ENCODE measurements at places on chromosomes 2 and 18.

DNA sequence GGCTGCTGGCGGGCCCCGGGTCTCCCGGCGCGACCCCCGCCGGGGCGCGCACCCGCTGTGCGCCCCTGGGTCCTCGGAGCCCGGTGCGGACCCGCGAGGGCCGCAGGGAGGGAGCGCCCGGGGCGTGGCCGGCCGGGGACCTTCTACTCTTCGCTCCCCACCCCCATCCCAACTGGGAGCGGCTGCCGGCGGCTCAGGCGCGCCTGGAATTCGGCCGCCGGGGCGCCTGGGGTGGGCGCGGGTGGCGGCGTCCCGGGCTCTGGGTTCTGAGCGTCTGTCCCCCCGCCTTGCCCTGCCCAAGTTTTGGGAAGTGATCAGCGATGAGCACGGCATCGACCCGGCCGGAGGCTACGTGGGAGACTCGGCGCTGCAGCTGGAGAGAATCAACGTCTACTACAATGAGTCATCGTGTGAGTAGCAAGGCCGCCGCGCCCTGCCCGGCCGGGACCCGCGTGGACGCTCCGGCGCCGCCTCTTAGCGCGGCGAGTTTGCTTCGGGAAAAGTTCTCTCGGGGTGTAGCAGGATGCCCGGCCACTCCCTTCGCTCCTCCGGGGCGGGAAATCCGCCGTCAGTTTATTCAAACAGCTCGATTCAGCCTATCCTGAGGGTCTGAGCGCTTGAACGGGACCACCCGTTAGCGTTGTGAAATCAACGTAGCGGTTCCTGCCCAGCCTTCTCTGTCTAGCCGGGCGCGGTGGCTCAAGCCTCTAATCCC lies 502 bp downstream of the TUBB6 start:
- DNase-seq: no peak

DNA sequence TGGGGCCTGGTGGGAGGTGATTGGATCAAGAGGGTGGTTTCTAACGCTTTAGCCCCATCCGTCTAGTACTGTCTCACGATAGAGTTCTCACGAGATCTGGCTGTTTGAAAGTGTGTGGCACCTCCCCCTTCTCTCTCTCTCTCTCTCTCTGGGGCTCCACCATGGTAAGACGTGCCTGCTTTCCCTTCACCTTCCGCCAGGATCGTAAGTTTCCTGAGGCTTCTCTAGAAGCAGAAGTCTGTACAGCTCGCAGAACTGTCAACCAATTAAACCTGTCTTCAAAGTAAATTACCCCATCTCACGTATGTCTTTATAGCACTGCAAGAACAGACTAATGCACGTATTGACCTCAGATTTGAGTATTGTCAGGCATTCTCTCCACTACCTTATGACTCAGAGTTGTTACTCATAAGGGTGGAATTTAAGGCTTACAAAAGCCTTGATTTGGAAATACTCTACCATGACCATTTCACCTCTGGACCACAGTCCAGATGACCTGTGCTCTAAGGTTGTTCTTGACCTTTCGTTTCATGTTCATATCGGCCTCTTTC lies 99.5 kb upstream of the AGAP1 start:
- DNase-seq: no peak

DNA sequence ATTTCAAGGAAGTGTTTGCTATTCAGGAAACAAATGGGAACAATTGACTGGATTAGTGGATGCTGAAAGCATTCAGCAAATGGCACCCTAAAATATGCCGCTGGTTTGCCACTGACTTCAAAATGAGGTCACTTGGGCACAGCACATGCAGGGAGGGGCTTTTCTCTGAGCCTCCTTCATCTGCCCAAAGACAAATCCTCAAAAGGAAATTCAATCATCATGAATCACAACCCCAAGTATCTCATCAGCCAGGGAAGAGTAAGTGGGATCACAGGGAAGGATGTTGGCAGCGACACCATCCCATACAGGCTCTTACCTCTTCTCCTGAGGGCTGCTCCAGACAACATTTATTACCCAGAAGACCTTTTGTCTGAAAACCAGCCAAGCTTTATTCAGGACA lies 14.4 kb upstream of the SP140L start:
- DNase-seq: no peak

GRCh38 chr2:224971214-224971613 lies 71.1 kb downstream of the DOCK10 start:
- DNase-seq: no peak

DNA sequence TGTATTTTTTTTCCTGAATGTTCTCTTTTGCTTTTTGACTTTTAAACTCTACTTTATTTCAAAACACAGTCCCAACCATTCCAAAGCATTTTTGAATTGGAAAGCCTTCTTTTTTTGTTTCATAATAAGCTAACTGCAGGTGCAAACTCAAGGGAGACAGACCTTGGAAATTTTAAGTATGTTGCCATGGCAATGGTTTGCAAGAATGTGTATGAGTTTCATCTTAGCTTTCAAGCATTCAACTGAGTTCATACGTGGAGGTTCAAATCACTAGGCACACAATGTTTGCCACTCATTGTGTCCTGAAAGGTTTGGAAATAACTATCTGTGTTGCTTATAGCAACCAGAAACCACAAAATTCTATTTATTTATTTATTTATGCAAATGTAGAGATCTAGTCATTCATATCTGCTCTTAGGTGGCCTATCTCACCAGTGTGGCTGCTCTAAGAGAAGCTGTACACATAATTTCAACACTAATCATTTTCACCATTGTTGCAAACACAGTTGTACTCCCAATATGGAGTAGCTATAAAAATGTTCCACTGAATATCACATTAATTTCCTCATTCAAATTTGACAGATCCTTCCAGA lies 805.7 kb upstream of the FSHR start:
- DNase-seq: no peak

GRCh38 chr18:45551142-45551815 lies 64.0 kb upstream of the SLC14A2 start:
- no peak for DNase-seq

DNA sequence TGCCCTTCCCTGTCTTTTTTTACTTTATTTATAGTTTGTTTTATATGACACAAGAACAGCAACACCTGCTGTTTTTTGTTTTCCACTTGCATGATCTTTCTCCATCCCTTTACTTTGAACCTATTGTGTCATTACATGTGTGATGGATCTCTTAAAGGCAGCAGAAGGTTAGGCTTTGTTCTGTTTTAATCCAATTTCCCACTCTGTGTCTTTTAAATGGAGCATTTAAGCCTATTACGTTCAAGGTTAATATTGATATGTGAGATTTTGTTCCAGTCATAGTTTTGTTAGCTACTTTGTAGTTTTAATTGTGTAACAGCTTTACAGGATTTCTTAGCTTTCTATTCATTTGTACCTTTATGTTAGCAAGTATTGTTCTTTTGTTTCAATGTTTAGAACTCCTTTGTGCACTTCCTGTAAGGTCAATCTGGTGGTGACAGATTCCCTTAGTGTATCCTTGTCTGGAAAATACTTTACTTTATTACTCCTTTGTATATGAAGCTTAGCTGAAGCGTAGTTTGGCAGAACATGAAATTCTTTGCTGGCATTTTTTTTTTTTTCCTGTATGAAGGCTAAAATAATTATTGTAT lies 1443.0 kb upstream of the LRRTM1 start:
- DNase-seq: no peak

DNA sequence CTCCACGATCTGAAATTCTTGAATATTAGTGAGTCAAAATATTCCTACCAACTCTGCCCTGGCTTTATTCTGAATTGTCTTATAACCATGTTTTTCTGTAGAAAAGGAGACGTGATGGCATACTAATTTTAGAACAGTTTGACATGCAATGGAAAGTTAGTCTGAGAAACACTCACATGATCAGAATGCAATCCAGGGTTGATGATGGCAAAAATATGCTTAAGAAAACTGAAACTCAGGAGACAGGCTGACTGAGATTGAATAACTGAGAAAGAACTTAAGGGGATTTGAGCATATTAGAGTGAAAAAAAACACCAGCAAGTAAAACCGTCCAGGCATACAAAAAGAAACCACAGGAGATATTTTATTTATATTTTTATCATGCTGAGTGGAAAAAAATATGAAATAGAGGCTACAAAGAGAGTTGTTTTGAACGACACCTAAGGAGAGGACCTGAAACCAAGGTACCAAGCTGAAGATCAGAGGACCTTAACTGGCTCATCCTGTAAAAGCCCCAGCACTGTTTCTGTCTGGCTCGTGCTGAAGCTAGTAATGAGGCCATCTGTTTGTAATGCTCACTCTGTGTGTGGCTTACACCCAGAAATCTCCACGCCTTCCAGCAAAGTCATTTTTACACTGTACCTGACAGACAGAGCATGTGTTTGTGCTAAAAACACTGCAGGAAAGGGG lies 437.2 kb upstream of the PKDCC start:
- no peak for DNase-seq

- no peak for DNase-seq
Observed at GRCh38 chr2:88857274-88857741, 165.8 kb downstream of the RPIA start.

GRCh38 chr2:229501051-229501794 lies 213.1 kb downstream of the DNER start:
- no peak for DNase-seq

DNA sequence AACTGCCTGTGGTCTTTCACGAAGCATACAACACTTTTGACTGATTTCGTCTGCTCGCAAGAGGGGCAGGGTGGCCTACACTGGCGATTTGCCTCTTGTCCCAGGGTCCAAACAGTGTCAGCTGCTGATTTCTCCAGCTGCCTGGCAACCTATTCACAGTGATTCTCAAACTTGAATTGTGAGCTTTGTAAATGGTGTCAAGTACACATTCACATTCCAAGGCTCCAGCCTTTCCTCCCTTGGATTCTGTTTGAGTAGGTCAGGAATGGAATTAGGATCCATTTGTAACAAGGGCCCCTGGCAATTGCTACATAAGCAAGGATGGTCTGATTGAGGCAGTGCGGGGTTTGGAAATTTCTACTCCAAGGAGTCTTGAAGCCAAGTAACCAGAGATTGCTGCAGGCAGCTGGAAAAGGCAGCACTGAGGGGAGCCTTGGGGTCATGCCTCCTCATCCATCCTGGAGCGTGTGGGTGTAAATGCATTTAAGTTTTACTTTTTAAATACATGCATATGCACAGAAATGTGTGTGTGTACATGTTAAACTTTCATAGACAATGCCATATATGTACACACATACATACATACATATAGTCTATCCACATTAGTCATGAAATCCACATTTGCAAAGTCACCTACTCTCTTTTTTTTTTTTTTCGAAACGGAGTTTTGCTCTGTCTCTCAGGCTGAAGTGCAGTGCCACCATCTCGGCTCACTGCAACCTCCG lies 86.8 kb upstream of the UXS1 start:
- DNase-seq: no peak

- DNase-seq: no peak
Observed at GRCh38 chr2:169776252-169776761, 22.4 kb upstream of the SSB start.

DNA sequence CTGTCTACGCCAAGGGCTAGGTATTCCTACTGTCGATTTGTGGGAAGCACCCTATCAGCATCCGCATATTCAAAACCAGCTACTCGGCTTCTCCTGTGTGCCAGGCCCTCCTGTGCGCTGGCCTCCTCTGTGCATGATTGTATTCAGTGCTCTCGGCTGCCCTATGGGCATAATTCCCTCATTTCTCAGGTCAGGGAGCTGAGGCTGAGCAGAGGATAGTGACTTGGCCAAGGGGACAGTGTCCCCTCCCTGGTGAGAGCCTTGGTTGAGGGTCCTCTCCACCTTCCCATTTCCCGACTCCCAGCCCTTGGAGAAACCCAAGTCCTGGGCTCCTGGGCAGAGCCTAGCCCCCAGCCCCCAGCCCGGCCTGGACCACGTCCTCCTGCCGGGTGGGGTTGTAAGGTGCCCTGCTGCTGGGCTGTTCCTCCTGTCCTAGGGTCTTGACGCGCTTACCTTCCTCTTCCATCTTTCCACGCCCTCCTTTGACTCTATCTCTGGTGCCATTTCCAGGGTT lies 6.3 kb upstream of the HS6ST1 start:
- DNase-seq: no peak

DNA sequence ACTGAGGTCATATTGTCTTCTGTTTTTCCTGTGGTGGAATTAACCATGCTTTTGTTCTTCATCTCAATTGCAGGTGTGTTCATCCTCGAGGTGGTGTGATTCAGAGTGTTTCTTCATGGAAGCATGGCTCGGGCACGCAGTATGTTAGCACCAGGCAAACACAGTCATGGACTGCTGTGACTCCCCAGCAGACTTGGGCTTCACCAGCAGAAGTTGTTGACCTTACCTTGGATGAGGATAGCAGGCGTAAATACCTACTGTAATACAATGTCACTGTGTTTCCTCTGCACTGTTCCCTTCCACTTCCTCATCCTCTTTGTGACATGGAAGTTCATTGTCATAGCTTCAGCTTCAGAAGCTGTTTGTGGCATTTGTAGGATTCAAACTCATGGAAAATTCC lies 158.7 kb downstream of the HAUS1 start:
- DNase-seq: no peak

DNA sequence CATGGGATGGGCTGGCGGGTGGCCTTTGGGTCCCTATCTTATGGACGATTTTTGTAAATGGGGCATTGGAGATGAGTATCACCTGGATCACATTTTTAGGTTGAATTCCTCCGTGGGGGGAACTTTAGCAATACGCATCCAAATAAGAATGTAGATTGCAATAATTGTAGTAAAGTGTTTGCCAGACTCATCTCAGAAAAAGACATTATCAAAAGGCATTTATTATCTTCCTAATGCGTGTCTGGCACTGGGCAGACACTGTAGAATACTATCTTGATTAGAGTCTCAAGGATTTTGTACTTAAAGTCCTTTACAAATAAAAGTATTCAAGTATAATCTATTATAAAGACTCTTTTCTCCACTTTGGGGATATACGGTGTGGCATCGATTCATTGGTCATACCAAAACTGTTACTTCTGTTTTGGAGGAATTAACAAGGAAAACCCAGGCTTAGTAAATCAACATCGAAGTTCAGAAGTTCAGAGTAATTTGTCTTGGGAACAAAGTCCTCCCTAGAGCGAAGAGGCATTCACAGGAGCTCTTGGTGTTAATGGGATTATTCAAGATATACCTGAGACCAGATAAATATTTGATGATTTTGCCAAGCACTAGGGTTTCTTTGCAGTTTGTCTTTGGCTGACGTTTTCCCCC lies 578 bp upstream of the ACKR3 start:
- no peak for DNase-seq

DNA sequence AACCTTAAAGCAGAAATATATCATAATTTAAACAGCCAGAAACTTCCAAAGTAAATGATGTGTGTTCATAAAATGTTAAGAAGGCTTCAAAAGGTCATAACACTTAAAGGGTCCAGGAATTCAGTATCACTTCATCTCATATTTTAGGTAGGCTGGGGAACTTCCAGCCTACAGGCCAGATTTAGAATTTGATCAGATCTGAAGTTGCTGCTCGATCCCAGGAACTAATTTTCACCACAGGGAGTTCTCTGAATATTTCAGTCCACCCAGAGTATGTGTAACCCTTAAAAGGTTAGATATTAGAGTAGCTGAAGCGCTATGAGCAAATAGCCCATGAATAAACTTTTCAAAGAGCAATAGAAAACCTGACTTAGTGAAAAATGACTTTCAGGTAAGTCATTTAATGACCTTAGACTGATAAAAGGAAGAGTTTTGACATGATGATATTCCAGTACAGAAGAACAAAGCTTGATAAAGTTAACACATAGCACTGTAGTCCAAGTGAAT lies 1.7 kb downstream of the WIPF1 start:
- no peak for DNase-seq

GRCh38 chr2:205701509-205701908 lies 19.2 kb downstream of the NRP2 start:
- DNase-seq: no peak

- DNase-seq: no peak
Observed at GRCh38 chr2:101190747-101191516, 39.8 kb upstream of the TBC1D8 start.
